Renal cortex interstitium (tissue), 15 donors: ENCODE measurements at places on chromosomes 1 and 21.

DNA sequence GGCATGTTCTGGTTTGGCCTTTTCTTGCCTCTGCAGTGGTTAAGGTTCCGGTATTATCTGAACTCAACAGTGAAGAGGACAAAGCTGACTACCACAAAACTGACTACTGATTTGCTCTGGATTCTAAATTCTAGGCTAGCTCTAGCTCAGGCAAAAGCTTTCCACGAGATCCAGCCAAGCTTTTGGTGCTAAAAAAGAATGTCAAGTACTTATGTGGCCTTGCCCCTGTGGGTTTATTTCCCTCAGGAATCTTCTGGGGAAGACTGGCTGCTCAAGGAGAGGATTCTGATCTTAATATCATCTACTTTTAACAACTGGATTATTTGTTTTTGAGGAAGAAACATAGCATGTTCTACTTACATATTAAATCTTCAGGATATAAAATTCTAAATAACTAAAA, 26.1 kb upstream of the MTMR11 start:
- DNase-seq = no peak

DNA sequence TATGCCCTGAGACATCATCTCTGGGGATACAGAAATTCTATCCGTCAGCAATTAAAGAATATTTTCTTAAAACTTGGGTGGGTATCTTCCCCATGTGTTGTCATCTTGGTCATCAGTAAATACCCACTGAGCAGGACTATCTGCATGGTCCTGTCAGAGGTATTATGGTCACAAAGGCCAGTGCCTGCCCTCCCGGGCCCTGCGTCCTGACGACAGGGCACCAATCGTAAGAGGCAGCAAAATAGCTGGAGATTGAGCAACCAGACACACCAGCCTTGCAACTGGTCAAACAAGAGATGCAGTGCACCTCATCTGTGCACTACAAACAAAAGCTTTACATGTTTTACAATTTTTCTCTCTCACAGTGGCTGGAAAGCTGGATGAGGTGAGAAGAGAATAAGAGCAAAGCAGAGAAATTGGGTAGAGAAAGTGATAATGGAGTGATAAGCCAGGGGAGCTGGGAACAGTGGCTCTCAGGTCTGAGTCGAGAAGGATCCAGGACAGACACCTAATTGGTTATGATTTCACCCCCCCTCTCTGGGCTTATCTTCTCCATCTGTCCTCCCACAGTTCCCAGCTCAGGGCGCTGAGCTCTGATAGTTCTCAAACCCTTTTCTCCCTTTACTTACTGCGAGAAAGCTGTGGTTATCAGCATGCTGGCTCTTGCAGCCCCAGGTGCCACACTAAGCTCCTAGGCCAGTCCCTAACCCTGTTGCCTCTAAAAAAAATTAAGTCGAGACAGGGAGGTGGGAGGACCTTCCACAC, 8.8 kb upstream of the SRP9 start:
- DNase-seq = no peak

GRCh38 chr1:180029524-180030135, 75.0 kb downstream of the CEP350 start:
- no peak for DNase-seq

GRCh38 chr1:245752561-245752960, 597.8 kb downstream of the KIF26B start:
- no peak for DNase-seq

DNA sequence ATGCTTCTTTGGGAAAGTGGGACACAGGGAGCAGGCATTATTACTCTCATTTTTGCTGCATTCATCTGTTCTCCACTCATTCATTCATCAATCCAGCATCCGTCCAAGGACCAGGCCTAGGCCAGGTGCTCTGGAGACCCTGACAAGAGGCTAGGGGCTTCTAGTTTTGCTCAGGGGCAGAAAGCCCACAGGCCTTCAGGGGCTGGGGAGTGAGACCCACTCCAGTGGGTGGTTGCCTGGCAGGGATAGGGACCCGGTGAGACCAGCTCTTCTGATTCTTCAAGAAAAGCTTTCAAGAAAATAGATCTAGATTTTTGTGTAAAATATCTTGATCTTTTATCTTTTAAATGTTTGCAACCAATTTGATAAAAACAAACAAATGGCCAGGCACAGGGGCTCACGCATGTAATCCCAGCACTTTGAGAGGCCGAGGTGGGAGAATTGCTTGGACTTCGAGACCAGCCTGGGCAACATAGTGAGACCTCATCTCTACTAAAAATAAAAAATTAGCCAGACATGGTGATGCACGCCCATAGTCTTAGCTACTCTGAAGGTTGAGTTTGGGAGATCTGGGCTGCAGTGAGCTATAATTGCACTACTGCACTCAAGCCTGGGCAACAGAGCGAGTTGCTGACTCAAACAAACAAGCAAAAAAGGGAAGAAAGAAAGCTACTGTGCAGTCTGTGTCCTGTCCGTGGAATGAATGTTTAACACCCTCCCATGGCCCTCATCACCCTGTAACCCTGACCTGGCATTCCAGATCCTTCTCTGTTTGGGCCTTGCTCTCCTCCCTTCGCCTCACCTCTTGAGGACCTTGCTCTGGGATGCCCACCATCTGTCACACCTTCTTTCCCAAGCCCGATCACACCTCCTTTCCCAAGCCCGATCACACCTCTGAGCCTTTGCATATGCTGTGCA, 17.3 kb upstream of the LRP8 start:
- DNase-seq = no peak

DNA sequence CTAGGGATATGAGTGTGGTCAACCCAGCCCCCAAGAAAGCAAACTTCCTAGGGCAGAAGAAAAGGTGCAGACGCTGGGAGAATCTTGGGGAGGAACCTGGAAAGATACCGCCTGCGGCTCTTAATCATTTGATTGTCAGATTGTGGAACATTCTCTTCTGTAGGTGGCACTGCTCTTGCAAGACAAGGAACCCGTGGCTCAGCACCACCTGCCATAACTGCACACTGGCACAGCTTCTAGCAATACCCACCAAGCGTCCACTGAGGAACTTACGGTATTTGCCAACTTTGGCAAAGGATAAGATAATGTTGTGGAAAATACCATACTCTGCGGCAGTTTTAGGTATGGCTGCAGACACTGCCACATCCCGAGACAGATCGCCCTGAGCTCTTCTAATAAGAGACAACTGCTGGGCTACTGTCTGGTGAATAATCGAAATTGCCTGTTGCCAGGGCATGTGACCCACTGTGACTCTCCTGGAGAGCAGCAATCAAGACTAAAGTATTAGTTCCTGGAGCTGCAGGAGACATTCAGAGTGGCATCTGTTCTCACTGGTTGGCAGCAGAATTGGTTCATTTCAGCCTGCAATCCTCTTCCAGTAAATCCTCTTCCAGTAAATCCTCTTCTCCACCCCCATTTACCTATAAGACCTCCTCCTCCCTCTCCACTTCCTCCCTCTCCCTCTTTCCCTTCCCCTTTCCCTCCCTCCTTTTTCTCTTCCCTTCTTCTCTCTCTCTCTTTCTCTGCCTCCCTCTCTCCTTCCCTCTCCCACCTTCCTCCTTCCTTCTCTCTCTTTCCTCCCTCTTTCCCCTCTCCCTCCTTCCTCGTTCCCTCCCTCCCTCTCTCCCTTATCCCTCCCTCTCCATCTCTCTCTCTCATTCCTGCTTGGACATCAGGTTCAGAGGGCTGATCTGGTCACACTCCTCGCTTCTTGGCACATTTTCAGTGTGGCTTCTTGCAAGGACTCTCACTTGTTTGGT, 49.7 kb upstream of the B3GALT5 start:
- DNase-seq = no peak

- DNase-seq = no peak
These were observed 1242.1 kb downstream of the PLA2G4A start for GRCh38 chr1:188070848-188071247.

- DNase-seq = no peak
These were observed 289.7 kb upstream of the NRIP1 start for GRCh38 chr21:15354516-15354915.

DNA sequence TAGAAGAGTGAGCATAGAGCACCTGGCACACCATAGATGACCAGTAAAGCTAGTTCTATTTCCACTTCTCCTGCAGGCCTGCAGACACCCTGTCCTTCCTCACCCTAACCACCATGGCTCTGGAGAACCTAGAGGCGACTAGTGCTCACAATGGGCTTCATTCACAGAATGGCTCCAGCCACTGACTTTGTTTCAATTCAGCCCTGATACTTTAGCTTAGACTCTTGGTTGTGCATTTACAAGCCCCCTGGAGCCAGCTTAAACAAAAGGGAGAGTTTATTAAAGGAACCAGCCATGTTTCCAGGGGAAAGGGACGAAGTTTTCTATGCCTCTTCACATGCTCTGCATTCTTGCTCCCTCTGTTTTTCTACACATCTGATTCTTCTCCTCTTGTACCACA, 123.7 kb downstream of the NAV1 start:
- DNase-seq = no peak

DNA sequence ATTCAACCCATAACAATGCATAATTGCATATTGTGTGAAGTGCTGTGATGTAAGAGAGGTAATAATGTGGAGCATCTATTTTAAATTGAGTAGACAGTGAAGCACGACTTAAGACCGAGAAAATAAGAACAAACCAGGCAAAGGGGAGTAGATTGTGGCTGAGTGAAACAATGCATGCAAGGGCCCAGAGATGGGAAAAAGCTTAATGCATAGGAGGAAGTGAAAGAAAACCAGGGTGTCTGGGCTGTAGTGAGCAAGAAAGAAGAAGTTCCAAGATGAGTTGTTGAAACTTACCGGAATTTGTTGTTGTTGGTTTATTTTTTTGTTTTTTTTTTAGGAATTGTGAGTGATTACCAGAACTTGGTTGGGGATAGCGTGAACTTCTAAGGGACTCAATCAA, 104.7 kb downstream of the SNX7 start:
- no peak for DNase-seq

DNA sequence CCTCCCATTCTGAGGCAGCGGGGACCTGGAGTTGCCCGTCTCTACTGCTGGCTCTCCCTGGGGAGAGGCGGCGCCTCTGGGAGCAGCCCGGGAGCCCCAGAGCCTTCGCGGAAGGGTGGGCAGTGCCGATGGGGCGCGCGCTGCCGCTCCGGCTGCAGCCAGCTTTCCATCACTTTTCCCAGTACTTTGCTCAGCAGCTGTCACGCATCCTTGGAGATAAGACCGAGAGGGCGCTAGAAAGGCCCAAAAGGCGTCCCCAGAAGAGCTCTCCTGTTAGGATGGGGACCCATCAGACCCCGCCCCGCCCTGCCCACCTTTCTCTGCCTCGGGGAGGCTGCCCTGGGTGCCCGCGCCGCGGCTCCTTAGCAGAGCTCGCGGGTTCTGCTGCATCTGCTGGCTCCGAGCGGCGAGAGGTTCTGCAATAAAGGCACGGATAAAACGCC, 534 bp downstream of the KCNH1 start:
- DNase-seq = no peak

GRCh38 chr1:94160811-94161210, 39.9 kb upstream of the ABCA4 start:
- no peak for DNase-seq

- no peak for DNase-seq
These were observed 21.4 kb upstream of the LBR start for GRCh38 chr1:225449261-225449660.

DNA sequence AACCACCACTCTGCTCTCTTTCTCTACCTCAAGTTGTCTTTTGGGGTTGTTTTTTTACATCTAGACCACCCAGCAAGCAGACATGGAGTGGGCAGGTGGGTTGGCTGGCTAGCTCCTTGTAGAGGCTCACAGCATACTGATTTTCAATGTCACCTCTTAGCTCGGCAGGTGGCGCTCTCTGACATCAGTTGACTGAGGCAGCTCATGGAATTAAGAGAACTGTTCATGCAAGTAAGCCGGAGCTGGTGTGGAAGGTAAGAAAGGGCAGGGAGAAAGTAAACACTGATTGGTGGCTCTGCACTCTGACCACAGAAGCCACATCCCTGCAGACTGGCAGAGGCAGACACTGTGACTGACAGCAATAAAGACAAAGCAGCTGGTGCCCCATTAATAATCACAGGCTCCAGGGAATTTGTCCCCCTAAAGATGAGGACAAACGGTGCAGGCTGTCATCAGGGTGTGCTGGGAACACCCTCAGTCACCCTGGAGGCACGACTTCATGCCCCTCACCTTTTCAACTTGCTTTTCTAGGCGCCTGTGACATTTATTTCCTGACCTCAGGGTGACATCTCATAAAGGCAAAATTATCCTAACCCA, 226.8 kb downstream of the LMX1A start:
- peak; percentile 45 for DNase-seq

GRCh38 chr1:221841983-221842335, 100.1 kb upstream of the DUSP10 start:
- DNase-seq = no peak

DNA sequence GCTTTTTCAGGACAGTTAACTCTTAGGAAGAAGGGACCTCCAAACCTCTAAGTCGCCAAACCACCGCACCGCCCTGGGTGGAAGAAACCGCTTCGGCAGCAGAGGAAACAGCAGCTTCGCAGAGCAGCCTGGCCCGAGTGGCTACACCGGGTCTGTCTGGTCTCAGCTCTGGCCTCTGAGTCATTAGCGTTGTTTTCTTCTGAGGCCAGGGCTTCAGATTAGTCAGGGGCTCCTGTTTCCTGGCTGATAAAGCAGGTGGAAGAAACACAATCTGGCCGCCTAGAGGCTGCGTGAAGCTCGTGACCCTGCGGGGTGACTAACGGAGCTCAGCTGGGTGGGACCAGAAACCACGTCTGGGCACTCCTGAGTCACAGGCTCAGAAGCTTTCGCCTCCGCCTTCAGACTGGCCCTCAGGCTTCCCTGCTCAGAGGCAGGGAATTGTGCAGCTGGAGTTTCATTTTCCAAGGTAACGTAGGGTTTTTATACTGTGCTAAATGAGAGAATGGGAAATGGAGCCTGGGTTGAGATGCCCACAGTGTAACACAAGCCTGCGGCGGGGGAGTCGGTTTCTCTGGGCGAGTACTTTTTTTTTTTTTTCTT, 44.9 kb downstream of the CHAF1B start:
- peak; percentile 65 for DNase-seq

DNA sequence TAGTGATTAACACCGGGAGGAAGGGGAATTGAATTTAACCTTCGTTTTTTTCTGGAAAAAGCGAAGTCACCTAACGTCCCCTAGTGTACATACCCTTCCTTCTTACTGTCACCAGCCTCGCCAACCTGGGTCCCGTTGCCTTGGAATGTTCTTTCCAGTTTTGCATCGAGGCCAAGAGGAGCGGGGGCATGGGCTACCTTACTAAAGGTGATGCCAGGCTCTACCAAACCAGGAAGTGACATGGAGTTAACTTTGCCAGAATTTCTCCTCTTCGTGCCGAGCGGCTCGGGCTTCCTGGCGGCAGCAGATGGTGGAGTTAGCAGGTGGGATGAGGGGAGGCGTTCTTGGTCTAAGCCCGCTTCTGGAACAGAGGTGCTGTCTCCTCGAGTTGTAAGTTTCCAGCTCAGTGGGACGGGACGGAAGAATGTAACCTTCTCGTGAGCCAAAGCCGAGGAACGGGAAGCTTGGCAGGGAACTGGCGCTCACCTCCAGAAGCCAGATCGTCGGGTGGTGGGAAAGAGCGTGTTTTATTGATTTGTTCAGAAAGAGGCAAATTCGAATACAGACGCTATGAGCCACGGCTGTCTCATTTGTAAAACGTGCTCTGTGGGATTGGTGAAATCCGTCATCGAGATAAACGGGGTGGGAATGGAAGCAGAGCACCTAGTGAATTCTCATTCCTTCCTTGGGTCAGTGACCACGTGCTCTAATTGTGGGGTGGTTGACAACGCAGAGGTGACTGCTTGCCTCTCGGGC, 486 bp downstream of the NIPAL3 start:
- DNase-seq = no peak

GRCh38 chr1:73637264-73637663, 560.7 kb downstream of the LRRIQ3 start:
- DNase-seq = no peak
